ENCODE measurements at places on chromosomes 5 and 9. TPM values are rescaled to one million over a fixed set of nuclear protein-coding genes. Genes with fewer than 3 reads are reported as not detected.

GRCh38 chr5:97836816-97837215 lies 653.8 kb upstream of the RIOK2 start:
- H3K4me1 ChIP-seq = no peaks in the 10 kb centered on the region
- DNase-seq = no peak
- no peaks in the 10 kb centered on the region for H3K36me3 ChIP-seq
- H3K27ac ChIP-seq = no peak overlapping the region

DNA sequence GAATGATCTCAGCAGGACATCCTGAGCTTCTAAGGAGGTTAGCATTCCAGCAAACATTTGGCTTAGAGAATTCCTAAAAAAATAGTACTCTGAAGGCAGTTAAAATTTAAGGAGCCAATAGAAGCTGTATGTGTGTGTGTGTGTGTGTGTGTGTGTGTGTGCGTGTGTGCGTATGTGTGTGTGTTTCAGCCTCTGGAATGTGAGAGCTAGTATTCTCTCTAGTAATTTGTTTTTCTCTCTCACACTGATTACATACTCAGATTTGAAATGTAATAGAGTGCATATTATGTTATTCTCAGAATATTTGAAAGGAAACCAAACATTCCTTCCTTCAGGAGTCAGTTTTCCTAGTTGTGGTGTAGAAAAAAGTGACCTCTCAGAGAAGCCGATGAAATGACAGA lies 279.6 kb downstream of the TMEM38B start:
- no peaks in the 10 kb centered on the region for H3K27me3 ChIP-seq
- H3K4me1 ChIP-seq = peaks cover 2% of the 10 kb centered on the region
- no peak for DNase-seq
- no peak overlapping the region for H3K4me3 ChIP-seq
- no peak overlapping the region for H3K27ac ChIP-seq

DNA sequence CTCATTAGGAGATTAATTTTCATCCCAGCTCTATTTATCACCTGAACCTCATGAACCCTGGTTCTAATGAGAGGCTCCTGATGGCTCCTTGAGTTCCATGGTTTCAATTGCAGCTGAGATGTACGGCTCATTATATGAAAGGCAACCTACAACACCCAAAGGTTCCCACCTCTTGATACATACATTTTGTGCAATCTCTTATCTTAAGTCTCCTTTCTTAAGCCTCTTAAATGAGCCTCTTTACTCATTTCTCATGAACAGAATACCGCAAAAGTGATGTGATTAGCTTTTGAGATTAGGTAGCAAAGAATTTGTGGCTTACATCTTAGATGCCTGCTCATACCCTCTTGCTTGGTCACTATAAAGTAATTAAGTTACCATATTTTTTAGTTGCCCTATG lies 1964.0 kb upstream of the CDH6 start:
- DNase-seq = no peak
- no peak overlapping the region for H3K27ac ChIP-seq
- no peaks in the 10 kb centered on the region for H3K27me3 ChIP-seq
- no peak overlapping the region for H3K4me3 ChIP-seq
- no peaks in the 10 kb centered on the region for H3K4me1 ChIP-seq

The GLDC gene
- total RNA-seq = not detected

The C7 gene
- total RNA-seq = 205 TPM

GRCh38 chr5:154278186-154278585 lies 87.7 kb downstream of the GALNT10 start:
- no peak overlapping the region for H3K4me3 ChIP-seq
- peaks cover 22% of the 10 kb centered on the region for H3K4me1 ChIP-seq
- no peaks in the 10 kb centered on the region for H3K27me3 ChIP-seq
- H3K27ac ChIP-seq = peak overlapping the region; percentile 72
- no peaks in the 10 kb centered on the region for H3K36me3 ChIP-seq

GRCh38 chr5:35540002-35540401 lies 77.7 kb upstream of the SPEF2 start:
- no peaks in the 10 kb centered on the region for H3K4me1 ChIP-seq
- H3K27me3 ChIP-seq = no peaks in the 10 kb centered on the region
- no peaks in the 10 kb centered on the region for H3K36me3 ChIP-seq
- no peak for DNase-seq
- no peak overlapping the region for H3K27ac ChIP-seq
- no peak overlapping the region for H3K4me3 ChIP-seq

The PAX5 gene
- total RNA-seq = not detected

DNA sequence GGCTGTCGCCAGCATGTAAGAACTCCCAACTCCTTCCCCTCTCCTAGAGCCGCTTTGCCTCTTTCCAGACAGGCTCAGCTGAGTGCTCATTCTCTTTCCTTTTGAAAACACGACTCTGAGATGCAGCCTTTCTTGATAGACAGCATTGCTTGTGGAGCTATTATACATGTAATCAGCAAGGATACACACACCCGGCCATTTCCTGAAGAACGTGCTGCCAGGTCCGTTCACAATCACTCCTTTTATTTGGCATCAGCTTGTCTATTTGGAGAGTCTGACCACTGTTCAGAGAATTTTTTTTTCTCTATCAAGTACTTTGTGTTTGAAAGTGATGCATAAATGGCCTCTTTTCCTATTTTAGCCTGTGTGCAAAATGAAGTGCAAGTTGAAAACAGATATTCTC lies 328.7 kb downstream of the MARCHF11 start:
- H3K4me1 ChIP-seq = peaks cover 3% of the 10 kb centered on the region
- no peak for DNase-seq
- H3K27me3 ChIP-seq = no peaks in the 10 kb centered on the region
- H3K4me3 ChIP-seq = no peak overlapping the region
- no peak overlapping the region for H3K27ac ChIP-seq

GRCh38 chr5:160188141-160189015 lies 40.9 kb upstream of the FABP6 start:
- H3K27me3 ChIP-seq = no peaks in the 10 kb centered on the region
- H3K36me3 ChIP-seq = no peaks in the 10 kb centered on the region
- H3K27ac ChIP-seq = peak overlapping the region; percentile 56
- peak overlapping the region; percentile 51 for H3K4me3 ChIP-seq
- DNase-seq = peak; percentile 78

DNA sequence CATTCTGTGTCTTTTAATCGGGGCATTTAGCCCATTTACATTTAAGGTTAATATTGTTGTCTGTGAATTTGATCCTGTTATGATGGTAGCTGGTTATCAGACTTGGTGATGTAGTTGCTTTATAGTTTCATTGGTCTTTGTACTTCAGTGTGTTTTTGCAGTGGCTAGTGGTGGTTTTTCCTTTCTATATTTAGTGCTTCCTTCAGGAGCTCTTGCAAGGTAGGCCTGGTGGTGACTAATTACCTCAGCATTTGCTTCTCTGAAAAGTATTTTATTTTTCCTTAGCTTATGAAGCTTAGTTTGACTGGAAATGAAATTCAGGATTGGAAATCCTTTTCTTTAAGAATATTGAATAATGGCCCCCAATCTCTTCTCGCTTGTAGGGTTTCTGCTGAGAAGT lies 156.9 kb downstream of the CNTLN start:
- H3K27ac ChIP-seq = no peak overlapping the region
- no peaks in the 10 kb centered on the region for H3K4me1 ChIP-seq
- no peaks in the 10 kb centered on the region for H3K27me3 ChIP-seq
- no peaks in the 10 kb centered on the region for H3K36me3 ChIP-seq

GRCh38 chr5:7980881-7981280 lies 111.9 kb downstream of the MTRR start:
- no peaks in the 10 kb centered on the region for H3K36me3 ChIP-seq
- no peaks in the 10 kb centered on the region for H3K27me3 ChIP-seq
- peaks cover 2% of the 10 kb centered on the region for H3K4me1 ChIP-seq

DNA sequence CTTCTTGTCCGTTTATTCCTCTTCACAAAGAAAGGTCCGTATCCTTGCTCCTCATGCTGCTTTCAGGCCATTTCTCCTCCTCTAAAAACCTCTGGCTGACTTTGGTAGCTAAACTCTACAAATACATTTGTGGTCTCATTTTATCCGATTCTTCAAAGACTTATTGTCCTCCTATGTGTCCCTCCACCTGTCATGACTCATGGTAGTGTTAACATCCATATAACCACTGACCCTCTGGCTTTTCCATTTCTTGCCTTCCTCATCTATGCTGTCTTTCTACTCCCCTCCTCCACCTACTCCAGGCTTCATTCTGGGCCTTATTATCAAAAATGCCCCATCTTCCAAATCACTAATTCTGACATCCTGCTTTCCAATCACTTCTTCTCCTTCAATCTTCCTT lies 4.1 kb upstream of the SEMA6A start:
- no peaks in the 10 kb centered on the region for H3K36me3 ChIP-seq
- no peaks in the 10 kb centered on the region for H3K27me3 ChIP-seq
- no peak overlapping the region for H3K4me3 ChIP-seq
- peaks cover 6% of the 10 kb centered on the region for H3K4me1 ChIP-seq

The PCDHA5 gene
- total RNA-seq = 0.54 TPM

DNA sequence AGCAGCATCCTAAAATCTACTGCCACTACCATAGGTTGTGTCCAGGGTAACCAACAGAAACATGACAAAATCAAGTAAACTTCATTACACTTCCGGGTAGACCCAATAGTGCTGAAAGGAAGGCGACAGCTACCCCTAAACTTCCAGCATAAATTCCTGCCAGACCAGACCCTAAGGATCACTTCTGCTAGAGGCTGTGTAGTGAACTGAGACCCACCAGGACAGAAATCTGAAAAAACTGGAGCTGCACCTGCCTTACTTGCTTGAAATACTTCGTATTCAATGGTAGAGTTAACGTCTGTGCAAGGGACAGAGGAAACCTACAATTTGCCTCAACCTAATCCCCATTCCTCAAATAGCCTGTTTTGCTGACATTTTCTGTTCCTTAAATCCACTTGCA lies 1.0 kb upstream of the SECISBP2 start:
- no peak for DNase-seq
- H3K27ac ChIP-seq = no peak overlapping the region
- no peaks in the 10 kb centered on the region for H3K36me3 ChIP-seq
- H3K27me3 ChIP-seq = no peaks in the 10 kb centered on the region

The OLFML2A gene
- total RNA-seq = 63.4 TPM

- H3K4me1 ChIP-seq = no peaks in the 10 kb centered on the region
- H3K27ac ChIP-seq = no peak overlapping the region
- no peaks in the 10 kb centered on the region for H3K36me3 ChIP-seq
- no peak overlapping the region for H3K4me3 ChIP-seq
- no peak for DNase-seq
- no peaks in the 10 kb centered on the region for H3K27me3 ChIP-seq
Observed at GRCh38 chr5:150750469-150750868, 8.3 kb downstream of the DCTN4 start.

The NCBP1 gene
- 26.9 TPM for total RNA-seq

DNA sequence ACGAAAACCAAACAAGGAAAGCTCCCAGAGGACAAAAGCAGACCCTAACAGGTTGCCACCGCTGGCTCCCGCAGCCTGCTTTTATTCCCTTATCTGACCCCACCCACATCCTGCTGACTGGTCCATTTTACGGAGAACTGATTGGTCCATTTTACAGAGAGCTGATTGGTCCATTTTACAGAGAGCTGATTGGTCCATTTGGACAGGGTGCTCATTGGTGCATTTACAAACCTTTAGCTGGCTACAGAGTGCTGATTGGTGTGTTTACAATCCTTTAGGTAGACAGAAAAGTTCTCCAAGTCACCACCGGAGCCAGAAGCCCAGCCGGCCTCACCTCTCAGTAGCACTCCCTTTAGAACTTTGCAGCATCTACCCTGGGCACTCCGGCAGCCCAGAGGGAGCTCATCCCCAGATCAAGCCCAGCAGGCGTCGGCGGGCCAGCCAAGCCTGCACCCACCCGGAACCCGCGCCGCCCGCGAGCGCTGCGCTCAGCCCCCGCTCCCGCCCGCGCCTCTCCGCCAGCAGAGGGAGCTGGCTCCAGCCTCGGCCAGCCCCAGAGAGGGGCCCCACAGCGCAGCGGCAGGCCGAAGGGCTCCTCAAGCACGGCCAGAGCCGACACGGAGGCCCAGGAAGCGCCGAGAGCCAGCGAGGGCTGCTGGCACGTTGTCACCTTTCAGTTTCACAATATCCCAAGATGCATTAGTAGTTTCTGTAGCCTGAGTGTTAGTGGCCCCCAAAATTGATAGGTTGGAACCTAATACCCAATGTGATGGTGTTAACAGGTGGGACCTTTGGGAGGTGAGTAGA lies 35.3 kb upstream of the CLPTM1L start:
- H3K4me1 ChIP-seq = no peaks in the 10 kb centered on the region
- no peak for DNase-seq
- no peak overlapping the region for H3K4me3 ChIP-seq
- H3K36me3 ChIP-seq = no peaks in the 10 kb centered on the region
- no peak overlapping the region for H3K27ac ChIP-seq
- no peaks in the 10 kb centered on the region for H3K27me3 ChIP-seq

The SCGB3A2 gene
- not detected for total RNA-seq

GRCh38 chr9:111658943-111659342 lies 2.5 kb upstream of the GNG10 start:
- H3K36me3 ChIP-seq = no peaks in the 10 kb centered on the region
- H3K27me3 ChIP-seq = no peaks in the 10 kb centered on the region
- peaks cover 3% of the 10 kb centered on the region for H3K4me1 ChIP-seq
- no peak overlapping the region for H3K27ac ChIP-seq
- no peak overlapping the region for H3K4me3 ChIP-seq

DNA sequence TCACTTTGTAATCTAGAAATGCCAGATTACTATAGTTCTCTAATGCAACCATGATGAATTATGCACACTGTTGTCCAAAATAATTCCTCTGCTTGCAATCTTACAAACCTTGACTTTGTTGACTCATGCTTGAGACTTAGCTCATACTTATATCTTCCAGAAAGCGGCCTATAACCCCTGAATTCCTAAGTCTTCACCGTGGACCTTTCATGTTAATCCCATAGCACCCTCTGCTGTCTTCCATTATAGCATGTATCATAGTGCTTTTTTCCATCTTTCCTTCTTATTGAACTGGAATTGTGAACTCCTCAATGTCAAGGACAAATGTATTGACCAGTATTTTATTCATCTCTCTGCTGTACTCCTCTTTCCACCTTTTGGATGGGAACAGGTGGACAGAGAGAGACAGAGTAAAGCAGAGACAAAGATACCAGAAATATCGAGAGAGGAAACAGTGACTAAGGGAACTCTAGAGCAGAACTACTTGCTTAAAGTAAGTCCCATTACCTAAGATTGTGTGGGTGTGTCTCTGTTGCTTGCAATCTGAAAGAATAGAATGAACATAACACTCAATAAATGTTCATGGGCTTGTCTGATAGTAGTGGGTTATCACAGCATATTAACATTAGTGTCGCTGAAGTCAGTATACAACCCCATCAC lies 110.0 kb downstream of the LURAP1L start:
- no peaks in the 10 kb centered on the region for H3K27me3 ChIP-seq
- no peak overlapping the region for H3K27ac ChIP-seq
- no peak for DNase-seq
- no peaks in the 10 kb centered on the region for H3K36me3 ChIP-seq

The PCDHGA2 gene
- 12.7 TPM for total RNA-seq

DNA sequence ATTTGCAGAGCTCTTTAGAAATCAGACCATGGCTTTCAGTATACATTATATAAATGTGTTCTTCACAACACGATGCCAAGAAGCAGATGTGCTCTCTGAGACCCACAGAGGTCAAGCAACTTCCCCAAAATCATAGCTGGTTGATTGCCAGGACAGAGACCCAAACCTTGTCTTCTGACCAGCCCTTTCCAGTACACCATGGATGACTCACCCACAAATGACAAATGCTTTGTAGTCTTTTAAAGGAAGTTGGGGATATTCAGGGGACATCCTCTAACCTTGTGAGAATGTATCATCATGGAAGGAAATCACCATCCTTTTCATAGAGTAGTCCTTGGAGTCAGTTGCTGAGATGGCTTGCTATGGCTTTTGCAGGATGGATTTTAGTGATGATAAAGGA lies 30.1 kb downstream of the ZNF462 start:
- no peaks in the 10 kb centered on the region for H3K36me3 ChIP-seq
- H3K4me3 ChIP-seq = no peak overlapping the region
- peaks cover 33% of the 10 kb centered on the region for H3K4me1 ChIP-seq
- no peak for DNase-seq
- H3K27me3 ChIP-seq = no peaks in the 10 kb centered on the region
- H3K27ac ChIP-seq = no peak overlapping the region

- no peaks in the 10 kb centered on the region for H3K4me1 ChIP-seq
- DNase-seq = no peak
- no peak overlapping the region for H3K4me3 ChIP-seq
- no peaks in the 10 kb centered on the region for H3K36me3 ChIP-seq
Observed at GRCh38 chr5:9094582-9094981, 451.3 kb downstream of the SEMA5A start.
